Heart left ventricle (tissue), 16 donors: ENCODE measurements at places on chromosomes 6 and 20. TPM values are rescaled to one million over a fixed set of nuclear protein-coding genes. Genes with fewer than 3 reads are reported as not detected.
A peak's percentile ranks its signal among the peaks of the same experiment; 100 is the strongest.

Gene TCF21
- 1.9 TPM for polyA plus RNA-seq

Gene TPD52L1
- 13.0 TPM for polyA plus RNA-seq

Gene ZNF831
- polyA plus RNA-seq, result 0.06 TPM

- H3K4me3 ChIP-seq, result no peak overlapping the region
- H3K4me1 ChIP-seq, result no peaks in the 10 kb centered on the region
- H3K27ac ChIP-seq, result no peak overlapping the region
- no peaks in the 10 kb centered on the region for H3K27me3 ChIP-seq
- H3K36me3 ChIP-seq, result no peaks in the 10 kb centered on the region
- no peak for DNase-seq
These were observed 44.6 kb upstream of the AGPAT4 start for GRCh38 chr6:161318456-161318855.

DNA sequence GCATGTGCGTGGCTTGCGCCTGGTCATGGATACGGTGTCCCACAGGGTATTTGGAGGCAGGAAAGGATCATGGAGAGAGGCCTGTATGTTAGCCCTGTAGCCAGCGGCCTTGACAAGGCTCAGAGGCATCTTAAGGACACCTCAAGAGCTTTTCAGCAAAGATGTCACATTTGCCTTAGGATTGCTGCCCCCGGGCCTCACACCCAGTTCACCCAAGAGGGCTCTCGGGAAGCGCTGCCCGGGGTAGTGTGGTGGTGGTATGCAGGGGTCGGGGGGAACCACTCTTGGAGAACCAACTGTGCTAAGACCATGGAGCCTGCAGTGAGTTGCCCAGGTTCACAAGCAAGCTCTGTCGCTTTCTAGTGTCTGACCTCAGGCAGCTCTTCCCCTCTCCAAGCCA is 36.9 kb upstream of the VSTM2L start:
- no peaks in the 10 kb centered on the region for H3K27me3 ChIP-seq
- no peak for DNase-seq
- H3K4me1 ChIP-seq, result no peaks in the 10 kb centered on the region
- H3K4me3 ChIP-seq, result no peak overlapping the region

- peak overlapping the region; percentile 37 for H3K27ac ChIP-seq
- peak; percentile 65 for DNase-seq
- peak overlapping the region; percentile 10 for H3K4me3 ChIP-seq
- H3K27me3 ChIP-seq, result no peaks in the 10 kb centered on the region
- peaks cover 39% of the 10 kb centered on the region for H3K4me1 ChIP-seq
These were observed 20.3 kb downstream of the POFUT1 start for GRCh38 chr20:32227744-32228688.

DNA sequence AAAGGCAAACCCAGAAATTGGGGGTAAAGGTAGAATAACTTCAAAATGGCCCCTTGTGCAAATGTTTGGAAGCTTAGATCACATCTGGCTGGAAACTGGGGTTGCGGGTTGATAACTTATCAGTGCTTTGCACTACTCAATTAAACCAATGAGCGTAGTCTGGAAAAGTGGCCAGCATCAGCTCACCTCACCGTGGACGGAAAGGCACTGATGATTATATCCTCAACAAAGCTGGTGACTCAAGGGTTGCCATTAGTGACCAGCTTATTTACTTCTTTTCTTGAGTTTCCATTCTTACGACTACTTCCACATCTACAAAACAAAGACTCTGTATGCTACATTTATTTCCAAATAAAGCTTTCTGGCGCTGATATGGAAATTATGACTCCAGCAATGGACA is 198.5 kb upstream of the HEY2 start:
- H3K27me3 ChIP-seq, result no peaks in the 10 kb centered on the region
- no peak overlapping the region for H3K4me3 ChIP-seq
- DNase-seq, result no peak

GRCh38 chr20:25372584-25373336 is 17.9 kb downstream of the ABHD12 start:
- no peak overlapping the region for H3K4me3 ChIP-seq
- H3K27ac ChIP-seq, result no peak overlapping the region
- H3K27me3 ChIP-seq, result no peaks in the 10 kb centered on the region
- H3K36me3 ChIP-seq, result no peaks in the 10 kb centered on the region
- no peak for DNase-seq

DNA sequence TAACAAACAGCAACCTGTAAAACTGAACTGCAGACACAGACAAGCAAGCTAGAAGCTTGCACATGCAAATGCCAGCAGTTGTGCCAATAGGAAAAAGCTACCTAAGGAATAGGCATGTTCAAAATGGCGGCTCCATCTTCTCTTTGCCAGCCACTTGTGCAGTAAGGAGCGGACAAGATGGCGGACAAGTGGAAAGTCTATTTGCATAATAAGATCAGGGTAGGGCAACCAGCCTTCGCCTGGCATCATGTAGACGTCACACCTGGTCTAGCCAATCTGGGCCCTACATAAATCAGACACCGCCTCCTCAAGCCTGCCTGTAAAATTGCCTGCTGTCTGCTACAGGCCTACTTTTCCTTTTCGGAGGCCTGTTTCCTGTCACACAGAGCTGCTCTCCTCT is 18.0 kb downstream of the C6orf52 start:
- H3K4me1 ChIP-seq, result no peaks in the 10 kb centered on the region
- no peak overlapping the region for H3K27ac ChIP-seq
- no peaks in the 10 kb centered on the region for H3K27me3 ChIP-seq
- no peak for DNase-seq
- no peak overlapping the region for H3K4me3 ChIP-seq
- no peaks in the 10 kb centered on the region for H3K36me3 ChIP-seq
